ENCODE measurements at places on chromosomes 2 and 18.

DNA sequence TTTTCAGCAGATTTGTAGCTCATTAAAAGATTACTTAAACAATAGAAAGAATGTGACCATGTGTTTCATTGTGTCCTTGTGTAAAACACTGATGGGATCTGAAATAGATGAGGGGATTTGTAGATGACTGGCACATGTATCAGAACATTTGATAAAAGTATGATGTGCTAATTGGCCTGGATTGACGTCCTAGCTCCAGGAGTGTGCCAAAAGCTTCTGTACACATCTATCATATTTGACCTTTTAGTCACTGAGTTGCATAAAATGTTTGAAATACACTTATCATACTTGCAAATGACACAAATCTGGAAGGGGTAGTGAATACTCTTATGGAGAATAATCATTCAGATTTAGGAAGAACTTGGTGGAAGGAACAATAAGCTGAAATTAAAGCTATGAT is 778.5 kb downstream of the ERBB4 start:
- DNase-seq, result no peak

- no peak for DNase-seq
These were observed 30.0 kb downstream of the MEMO1 start for GRCh38 chr2:31980674-31981356.

DNA sequence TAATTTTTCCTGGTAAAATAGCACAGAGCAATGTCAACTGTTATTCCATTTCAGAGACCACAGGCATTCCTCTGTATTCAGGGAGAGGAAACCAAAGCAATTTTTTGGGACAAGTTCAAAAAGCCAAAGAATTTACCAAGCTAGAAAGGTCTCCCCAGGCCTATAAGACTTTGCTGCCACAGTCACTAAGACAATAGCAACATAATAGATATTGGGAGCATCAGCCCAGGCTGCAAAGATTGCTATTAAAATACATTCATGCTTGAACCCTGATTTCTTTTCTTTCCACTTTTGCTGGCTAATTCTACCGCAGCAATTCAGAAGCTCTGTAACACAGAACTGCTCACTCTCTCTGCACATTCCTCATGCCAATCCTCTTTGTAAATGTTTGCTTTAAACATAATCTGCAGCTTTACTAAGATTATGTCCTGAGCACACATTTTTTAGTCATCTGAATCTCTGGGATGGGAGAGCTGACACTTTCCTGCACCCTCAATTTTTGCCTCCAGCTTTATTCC is 76.3 kb downstream of the CLHC1 start:
- no peak for DNase-seq

DNA sequence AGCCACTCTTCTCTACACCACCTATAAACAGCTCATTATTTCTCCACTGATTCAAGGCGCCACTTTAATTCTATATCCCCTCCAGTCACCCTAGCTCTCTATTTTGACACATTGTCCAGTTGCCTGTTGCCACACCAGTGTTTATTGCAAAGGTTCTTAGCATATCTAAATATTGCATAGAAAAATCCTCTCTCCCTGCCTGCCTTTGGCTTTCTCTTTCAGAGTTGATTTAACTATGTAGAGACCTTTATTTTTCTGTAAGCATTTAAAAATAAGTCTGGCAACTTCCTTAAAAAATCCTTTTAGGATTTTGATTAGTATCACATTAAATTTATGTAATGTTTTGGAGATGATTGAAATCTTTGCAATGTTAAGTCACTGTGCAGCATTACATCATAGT is 47.9 kb upstream of the B3GNT7 start:
- no peak for DNase-seq

DNA sequence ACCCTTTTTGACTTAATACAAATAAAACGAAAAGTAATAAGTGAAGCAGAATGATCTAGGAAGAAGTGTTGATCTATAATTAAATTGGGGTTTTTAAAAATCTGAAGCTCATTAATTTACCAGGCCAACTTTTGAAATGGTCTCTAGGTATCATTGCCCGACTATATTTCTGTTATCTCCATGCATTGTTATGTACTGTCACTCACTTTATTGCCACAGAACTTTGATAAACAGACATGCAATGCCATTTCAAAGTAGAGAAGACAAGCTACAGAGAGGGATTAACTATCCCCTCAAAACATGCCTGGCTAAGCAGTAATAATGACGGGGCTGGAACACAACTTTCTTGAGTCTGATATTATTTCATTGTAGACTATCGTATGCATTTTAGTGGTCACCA is 147.6 kb upstream of the ITGA4 start:
- DNase-seq, result no peak

Measured in activated CD4-positive, alpha-beta T cell treated with anti-CD3 and anti-CD28 coated beads for 4 hours (primary cell).